ENCODE measurements at places on chromosomes 4 and X. TPM values are rescaled to one million over a fixed set of nuclear protein-coding genes. Genes with fewer than 3 reads are reported as not detected.

CEP135 gene
- total RNA-seq, result 13.7 TPM

DCTD gene
- 128 TPM for total RNA-seq

TGIF2LX gene
- not detected for total RNA-seq

PPP4R3C gene
- total RNA-seq, result not detected

MAOB gene
- total RNA-seq, result 3.9 TPM

INTS6L gene
- 11.0 TPM for total RNA-seq

GPC3 gene
- 8.4 TPM for total RNA-seq

ZNF81 gene
- 12.4 TPM for total RNA-seq

CT47C1 gene
- not detected for total RNA-seq

SPANXA1 gene
- total RNA-seq, result not detected

HS6ST2 gene
- total RNA-seq, result 0.78 TPM

TEX13D gene
- not detected for total RNA-seq

SH3RF1 gene
- total RNA-seq, result 30.9 TPM

TCEAL2 gene
- total RNA-seq, result 22.9 TPM

- H3K27me3 ChIP-seq, result no peaks in the 10 kb centered on the region
- H3K27ac ChIP-seq, result no peak overlapping the region
- H3K4me1 ChIP-seq, result no peaks in the 10 kb centered on the region
- H3K36me3 ChIP-seq, result no peaks in the 10 kb centered on the region
Measured at GRCh38 chrX:12798601-12799000, 7.4 kb downstream of the PRPS2 start.

DNA sequence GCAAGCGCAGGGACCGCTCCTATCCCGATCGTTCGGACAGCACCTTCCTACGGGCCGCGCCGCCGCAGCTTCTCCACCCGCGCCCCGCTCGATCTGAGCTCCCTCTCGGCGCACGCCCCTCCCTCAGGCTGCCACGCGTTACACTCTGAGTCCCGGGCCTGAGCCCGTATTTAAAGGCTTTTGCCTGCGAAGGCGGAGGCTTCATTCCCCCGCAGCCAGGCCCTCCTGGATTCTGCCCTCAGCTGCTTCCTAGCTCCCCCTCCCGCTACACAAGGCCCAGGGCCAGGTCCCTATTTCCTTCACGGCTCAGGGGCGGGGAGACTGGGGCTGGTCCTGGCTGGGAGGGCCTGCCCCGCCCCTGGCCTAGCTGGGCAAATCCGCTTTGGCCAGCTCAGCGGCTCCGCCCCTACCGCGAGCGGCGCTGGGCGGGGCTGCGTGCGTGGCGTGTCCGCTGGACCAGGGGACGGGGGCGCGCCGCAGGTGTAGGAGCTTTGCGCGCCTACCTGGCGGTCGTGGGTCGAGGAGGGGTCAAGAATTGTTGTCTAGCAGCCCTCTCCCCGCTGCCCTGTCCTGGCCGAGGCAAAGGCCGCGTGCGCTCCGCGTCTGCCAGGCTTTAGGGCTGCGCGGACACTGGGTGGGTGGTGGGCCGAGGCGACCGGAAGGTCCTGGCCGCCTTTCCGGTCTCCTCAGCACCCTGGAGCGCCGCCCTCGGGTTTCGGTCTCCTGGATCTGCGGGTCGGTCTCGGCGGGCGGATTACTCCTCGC is at the start of gene UGDH:
TSS of gene UGDH (minus strand) at position 144 of the 765 bp plus-strand sequence. CDS start 5,927 bp downstream, outside the sequence.
- peaks cover 18% of the 10 kb centered on the region for H3K4me1 ChIP-seq
- peak within 1 kb of the TSS; percentile 42 for H3K4me3 ChIP-seq
- no peaks in the 10 kb centered on the region for H3K27me3 ChIP-seq
- H3K27ac ChIP-seq, result peak within 1 kb of the TSS; percentile 90
- DNase-seq, result peak; percentile 99
- no peaks in the 10 kb centered on the region for H3K36me3 ChIP-seq

- DNase-seq, result no peak
- no peak overlapping the region for H3K4me3 ChIP-seq
- H3K4me1 ChIP-seq, result peaks cover 8% of the 10 kb centered on the region
- no peak overlapping the region for H3K27ac ChIP-seq
- no peaks in the 10 kb centered on the region for H3K36me3 ChIP-seq
- H3K27me3 ChIP-seq, result no peaks in the 10 kb centered on the region
Measured at GRCh38 chrX:10926404-10926803, 184.7 kb upstream of the HCCS start.

DNA sequence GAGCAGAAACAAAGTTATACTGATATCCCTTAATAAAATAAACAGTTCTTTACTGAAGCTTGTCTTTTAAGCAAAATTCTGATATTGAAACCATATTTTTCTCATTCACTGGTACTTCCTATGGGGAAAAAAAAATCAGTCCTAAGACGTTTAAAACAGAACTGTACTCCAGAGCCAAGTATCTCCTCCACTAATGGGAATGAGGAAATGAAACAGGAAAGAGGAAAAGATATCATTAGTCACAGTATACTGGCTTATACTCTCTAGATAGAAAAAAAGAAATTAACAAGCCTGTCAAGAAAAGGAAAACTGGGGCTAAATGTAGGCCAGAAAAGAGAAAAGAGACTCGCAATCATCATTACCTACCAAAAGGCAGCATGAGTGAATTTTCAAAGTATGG is 252.7 kb downstream of the CENPC start:
- no peaks in the 10 kb centered on the region for H3K36me3 ChIP-seq
- H3K27me3 ChIP-seq, result no peaks in the 10 kb centered on the region
- no peak overlapping the region for H3K27ac ChIP-seq
- H3K4me3 ChIP-seq, result no peak overlapping the region

- H3K36me3 ChIP-seq, result no peaks in the 10 kb centered on the region
- H3K4me1 ChIP-seq, result no peaks in the 10 kb centered on the region
- no peaks in the 10 kb centered on the region for H3K27me3 ChIP-seq
- DNase-seq, result no peak
Measured at GRCh38 chr4:111268769-111269414, 646.0 kb upstream of the PITX2 start.

DNA sequence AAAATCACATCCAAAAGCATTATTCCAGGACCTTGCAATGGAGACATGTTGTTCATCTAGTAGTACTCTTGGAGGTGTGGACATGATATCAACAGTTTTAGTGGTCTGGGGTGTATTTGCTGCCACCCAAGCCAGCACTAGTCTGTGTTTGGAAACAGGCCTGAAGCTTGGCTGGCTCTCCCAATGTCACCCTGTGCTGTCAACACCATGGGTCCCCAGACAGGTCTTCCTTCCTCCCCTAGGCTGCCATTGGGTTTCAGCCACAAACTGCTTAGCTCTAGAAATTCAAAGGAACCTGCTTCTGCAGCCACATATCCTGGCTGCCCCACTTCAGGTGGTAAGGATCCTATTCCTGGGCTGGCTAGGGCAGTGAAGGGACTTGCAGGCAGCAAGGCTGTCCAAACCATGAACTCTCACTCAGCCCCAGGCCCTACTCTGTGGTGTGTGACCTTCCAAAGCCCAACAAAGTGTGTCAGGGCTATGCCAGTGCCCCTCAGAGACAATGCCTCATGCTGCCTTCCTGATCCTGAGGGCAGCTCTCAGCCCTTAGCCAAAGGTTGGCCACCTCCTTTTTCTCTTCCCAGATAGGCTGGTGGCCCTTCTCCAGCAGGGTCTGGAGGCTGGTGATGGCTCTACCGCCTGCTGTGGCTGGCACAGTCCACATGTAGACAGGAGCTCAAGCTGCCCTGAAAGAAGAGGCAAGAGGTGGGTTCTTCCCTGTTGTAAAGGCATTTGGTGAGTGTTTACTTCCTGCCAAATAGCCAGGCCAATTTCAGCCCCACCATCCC is 18.3 kb downstream of the AMER1 start:
- no peak overlapping the region for H3K4me3 ChIP-seq
- no peak overlapping the region for H3K27ac ChIP-seq
- no peak for DNase-seq

GRCh38 chr4:158410272-158410671 is 111.4 kb upstream of the RXFP1 start:
- H3K27me3 ChIP-seq, result no peaks in the 10 kb centered on the region
- no peaks in the 10 kb centered on the region for H3K36me3 ChIP-seq
- DNase-seq, result no peak
- H3K4me3 ChIP-seq, result no peak overlapping the region

DNA sequence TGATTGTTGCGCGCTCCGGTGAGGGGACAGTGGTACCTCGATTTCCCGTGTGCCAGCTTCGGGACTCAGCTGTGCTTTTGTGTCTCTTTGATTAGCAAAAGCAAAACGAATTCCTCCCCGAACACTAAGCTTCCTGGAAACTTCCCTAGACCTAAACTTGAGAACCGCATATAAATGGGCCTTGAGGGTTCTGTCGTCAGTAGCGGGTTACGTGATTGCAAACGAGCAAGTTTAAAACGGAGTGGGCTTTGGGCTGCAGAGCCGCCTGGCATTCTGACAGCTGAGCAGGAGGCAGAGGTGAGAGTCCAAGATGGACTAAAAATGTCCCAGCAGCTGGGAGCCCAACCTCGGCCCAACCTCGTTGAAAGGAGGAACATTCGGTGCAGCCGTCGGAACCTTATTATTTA is 1.2 kb upstream of the TAPT1 start:
- DNase-seq, result peak; percentile 62
- H3K4me3 ChIP-seq, result peak overlapping the region; percentile 71

DNA sequence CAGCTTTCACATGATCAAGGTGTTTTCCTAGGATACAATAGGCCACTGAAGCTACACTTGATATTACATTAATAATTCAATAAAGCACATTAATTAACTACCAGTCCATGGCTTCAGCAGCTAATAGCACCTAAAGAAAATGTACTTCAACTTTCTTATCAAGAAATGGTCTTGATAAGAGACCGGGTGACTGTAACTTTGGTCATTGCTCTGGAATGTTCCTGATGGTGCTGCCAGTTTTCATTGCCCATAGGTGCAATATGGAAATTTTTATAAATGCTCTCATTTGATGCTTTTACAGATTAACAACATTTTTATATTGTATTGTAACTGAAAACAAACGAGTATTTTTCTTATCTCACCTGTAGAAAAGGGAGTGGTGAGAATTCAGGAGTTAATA is 165.4 kb downstream of the SHROOM3 start:
- H3K27ac ChIP-seq, result no peak overlapping the region
- no peak for DNase-seq
- no peaks in the 10 kb centered on the region for H3K27me3 ChIP-seq
- no peaks in the 10 kb centered on the region for H3K36me3 ChIP-seq
- no peak overlapping the region for H3K4me3 ChIP-seq

GRCh38 chr4:147103403-147103946 is 157.8 kb upstream of the TTC29 start:
- no peaks in the 10 kb centered on the region for H3K36me3 ChIP-seq
- H3K4me1 ChIP-seq, result peaks cover 42% of the 10 kb centered on the region
- H3K27ac ChIP-seq, result peak overlapping the region; percentile 89
- DNase-seq, result peak; percentile 77
- H3K4me3 ChIP-seq, result no peak overlapping the region

DNA sequence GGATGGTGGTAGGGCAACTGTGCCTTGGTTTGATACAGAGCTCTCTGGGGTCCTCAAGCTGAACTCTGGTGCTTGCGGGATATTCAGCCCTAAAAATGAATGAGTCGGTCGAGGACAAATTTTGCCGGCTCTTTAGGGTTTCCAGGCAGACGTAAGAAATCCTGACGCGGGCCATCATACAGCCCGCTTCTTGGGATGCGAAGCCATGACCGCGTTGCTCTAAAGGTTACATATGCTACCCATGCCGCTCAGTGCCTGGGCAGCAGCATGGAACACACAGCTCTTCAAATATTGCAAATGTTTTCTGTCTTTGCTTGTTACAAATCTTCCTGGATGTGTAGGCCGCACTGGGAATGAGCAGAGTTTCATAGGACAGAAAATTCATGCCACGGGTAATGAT is 55.6 kb downstream of the NBDY start:
- DNase-seq, result no peak
- no peak overlapping the region for H3K27ac ChIP-seq
- H3K4me3 ChIP-seq, result no peak overlapping the region
- H3K27me3 ChIP-seq, result no peaks in the 10 kb centered on the region
- H3K4me1 ChIP-seq, result peaks cover 10% of the 10 kb centered on the region

- DNase-seq, result no peak
- H3K4me1 ChIP-seq, result no peaks in the 10 kb centered on the region
- no peaks in the 10 kb centered on the region for H3K36me3 ChIP-seq
- H3K27ac ChIP-seq, result no peak overlapping the region
Measured at GRCh38 chr4:171891038-171891437, 77.8 kb downstream of the GALNTL6 start.

DNA sequence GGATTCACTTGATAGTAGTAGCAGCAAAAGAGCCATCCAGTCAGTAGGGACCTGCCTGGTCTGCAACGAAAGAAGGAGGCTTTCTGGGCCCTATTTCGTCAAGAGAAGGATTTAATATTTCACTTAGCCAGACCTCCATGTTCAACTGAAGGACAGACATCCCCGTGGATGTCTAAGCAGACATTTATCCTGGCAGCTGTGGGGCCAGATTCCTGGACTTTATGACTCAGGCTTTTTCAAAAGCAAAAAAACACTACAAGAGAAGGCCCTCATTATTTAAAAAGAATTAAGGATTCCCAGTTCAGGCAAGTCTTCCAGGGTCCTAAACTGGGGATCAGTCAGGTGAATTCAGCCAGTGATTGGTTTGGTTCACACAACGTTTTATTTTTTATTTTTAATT is 88.5 kb upstream of the TSPAN5 start:
- H3K4me1 ChIP-seq, result peaks cover 8% of the 10 kb centered on the region
- H3K27me3 ChIP-seq, result no peaks in the 10 kb centered on the region
- H3K27ac ChIP-seq, result no peak overlapping the region
- DNase-seq, result no peak

- no peaks in the 10 kb centered on the region for H3K27me3 ChIP-seq
- no peaks in the 10 kb centered on the region for H3K4me1 ChIP-seq
- H3K36me3 ChIP-seq, result no peaks in the 10 kb centered on the region
- DNase-seq, result no peak
- no peak overlapping the region for H3K4me3 ChIP-seq
- H3K27ac ChIP-seq, result peak overlapping the region; percentile 41
Measured at GRCh38 chr4:77854431-77855111, 8.1 kb upstream of the MRPL1 start.

- no peak overlapping the region for H3K27ac ChIP-seq
- H3K36me3 ChIP-seq, result no peaks in the 10 kb centered on the region
- H3K27me3 ChIP-seq, result no peaks in the 10 kb centered on the region
- no peak for DNase-seq
- no peaks in the 10 kb centered on the region for H3K4me1 ChIP-seq
Measured at GRCh38 chr4:56637791-56638190, 43.3 kb downstream of the HOPX start.

- H3K4me1 ChIP-seq, result no peaks in the 10 kb centered on the region
- no peak overlapping the region for H3K27ac ChIP-seq
Measured at GRCh38 chr4:119788349-119789266, 160.0 kb upstream of the PDE5A start.

DNA sequence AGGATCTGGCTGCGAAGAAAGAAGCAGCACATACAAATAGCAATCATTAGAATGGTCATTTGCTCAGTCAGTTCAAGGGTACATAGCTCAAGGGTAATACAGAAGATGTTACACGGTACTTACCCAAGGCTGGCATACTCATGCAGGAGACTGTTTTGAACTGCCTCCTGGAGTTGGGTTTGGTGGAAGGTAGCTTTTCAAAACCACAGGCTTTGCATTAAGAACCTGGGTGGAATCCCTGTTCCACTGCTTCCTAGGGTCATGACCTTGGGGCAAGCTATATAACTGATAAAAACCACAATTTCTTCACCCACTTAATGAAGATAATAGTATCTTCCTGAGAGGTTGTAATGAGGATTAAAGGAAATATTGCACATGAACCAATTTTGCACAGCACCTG is 36.5 kb downstream of the TBC1D9 start:
- no peaks in the 10 kb centered on the region for H3K36me3 ChIP-seq
- no peak for DNase-seq
- no peaks in the 10 kb centered on the region for H3K27me3 ChIP-seq

- H3K36me3 ChIP-seq, result no peaks in the 10 kb centered on the region
- no peak overlapping the region for H3K27ac ChIP-seq
- H3K27me3 ChIP-seq, result no peaks in the 10 kb centered on the region
- H3K4me3 ChIP-seq, result no peak overlapping the region
- no peak for DNase-seq
- H3K4me1 ChIP-seq, result no peaks in the 10 kb centered on the region
Measured at GRCh38 chr4:21410372-21410771, 538.2 kb downstream of the KCNIP4 start.

- DNase-seq, result no peak
- no peaks in the 10 kb centered on the region for H3K36me3 ChIP-seq
- H3K4me3 ChIP-seq, result no peak overlapping the region
Measured at GRCh38 chr4:74023709-74024108, 14.8 kb downstream of the CXCL3 start.

Measured in thyroid gland (tissue), 4 donors.